GM06990 (cell line): ENCODE measurements at places on chromosomes 13 and 19.

GRCh38 chr13:103007427-103007762 is 58.8 kb downstream of the SLC10A2 start:
- no peak for DNase-seq

GRCh38 chr19:3014135-3014534 is 14.9 kb downstream of the TLE2 start:
- DNase-seq, result no peak

DNA sequence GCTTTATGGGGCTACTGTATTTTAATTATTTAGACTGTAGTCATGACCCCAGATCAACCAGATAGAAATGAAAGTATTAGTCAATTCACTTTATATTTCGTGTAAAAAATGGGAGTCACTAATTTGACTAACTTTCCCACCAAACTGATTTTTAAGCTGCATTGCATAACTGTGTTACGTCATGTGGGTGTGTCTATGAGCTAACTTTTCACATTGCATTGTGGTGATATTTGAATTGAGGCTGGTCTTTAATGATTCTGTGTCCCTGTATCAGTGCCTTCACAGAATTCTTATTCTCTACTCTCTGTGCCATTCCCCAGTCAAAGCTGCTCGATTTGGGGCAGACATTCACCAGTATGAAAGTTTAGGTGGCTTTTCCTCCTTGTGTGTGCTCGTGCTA is 172.7 kb upstream of the MAB21L1 start:
- no peak for DNase-seq

DNA sequence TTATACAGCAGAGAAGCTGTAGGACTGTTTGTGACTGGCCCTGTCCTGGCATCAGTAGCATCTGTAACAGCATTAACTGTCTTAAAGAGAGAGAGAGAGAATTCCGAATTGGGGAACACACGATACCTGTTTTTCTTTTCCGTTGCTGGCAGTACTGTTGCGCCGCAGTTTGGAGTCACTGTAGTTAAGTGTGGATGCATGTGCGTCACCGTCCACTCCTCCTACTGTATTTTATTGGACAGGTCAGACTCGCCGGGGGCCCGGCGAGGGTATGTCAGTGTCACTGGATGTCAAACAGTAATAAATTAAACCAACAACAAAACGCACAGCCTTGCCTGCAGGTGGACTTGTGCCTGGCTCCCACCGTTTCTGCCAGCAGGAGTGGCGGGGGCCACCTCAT is 27.3 kb upstream of the LDLR start:
- DNase-seq, result no peak

GRCh38 chr19:49019242-49019932 is 2.5 kb upstream of the LHB start:
- DNase-seq, result peak; percentile 66

DNA sequence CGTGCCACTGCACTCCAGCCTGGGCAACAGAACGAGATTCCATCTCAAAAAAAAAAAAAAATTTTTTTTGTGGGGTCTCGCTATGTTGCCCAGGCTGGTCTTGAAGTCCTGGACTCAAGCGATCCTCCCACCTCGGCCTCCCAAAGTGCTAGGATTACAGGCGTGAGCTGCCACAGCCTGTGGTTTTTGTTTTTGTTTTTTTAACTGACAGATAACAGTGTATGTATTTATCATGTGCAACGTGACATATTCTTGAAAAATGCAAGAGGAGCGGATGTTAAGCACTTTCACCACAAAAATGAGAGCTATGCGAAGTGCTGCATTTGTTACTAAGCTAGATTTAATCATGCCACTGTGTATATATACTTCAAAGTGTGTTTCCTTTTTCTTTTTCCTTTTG is 49.0 kb downstream of the ARHGEF18 start:
- no peak for DNase-seq

DNA sequence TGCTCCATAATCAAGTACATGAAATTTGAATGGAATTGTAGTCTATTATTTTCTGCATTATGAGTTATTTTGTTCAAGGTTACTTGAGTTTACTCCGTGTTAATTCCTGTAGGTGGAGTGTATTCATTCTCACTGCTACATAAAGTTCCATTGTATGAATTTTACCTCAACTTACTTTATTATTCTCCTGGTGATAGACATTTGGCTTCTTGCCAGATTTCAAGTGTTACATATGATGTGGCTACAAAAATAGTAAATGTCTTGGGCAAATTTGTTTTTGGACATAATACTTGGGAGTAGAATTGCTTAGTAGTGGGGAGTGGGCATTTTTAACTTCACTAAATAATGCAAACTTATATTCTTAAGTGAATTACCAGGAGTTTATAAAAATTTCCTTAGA is 328.9 kb downstream of the SHISA2 start:
- DNase-seq, result no peak

DNA sequence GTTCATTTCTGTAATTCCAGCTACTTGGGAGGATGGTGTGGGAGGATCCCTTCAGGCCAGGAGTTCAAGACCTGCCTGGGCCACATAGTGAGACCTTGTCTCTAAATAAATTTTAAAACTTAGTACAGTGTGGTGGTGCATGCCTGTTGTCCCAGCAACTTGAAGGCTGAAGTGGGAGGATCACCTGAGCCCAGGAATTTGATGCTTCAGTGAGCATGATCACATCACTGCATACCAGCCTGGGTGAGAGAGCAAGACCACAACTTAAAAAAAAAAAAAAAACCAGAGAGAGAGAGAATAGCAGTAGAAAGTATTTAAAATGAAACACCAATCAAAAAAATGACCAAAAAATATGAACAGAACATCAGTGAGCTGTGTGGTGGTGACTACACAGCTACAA is 7.1 kb upstream of the ZNF823 start:
- no peak for DNase-seq

DNA sequence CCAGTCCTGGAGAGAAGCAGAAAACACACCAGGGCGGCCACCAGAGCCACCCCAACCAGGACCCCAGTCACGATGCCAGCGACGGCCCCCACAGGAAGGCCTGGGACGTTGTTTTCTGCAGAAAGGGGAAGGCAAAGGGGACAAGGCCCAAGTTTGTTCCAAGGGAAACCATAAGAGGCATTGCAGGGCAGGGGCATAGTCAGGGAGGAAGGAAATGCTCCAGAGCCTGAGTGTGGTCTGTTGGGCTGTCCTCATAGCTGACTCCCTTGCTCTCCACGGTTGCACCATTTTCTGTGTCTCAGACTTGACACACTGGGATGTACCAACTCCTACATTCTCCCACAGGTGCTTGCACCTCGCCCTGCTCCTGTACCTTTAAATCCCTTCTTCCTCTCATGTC is 5.2 kb downstream of the CEACAM4 start:
- no peak for DNase-seq

GRCh38 chr19:27860309-27860934 is 1352.5 kb downstream of the UQCRFS1 start:
- DNase-seq, result no peak

DNA sequence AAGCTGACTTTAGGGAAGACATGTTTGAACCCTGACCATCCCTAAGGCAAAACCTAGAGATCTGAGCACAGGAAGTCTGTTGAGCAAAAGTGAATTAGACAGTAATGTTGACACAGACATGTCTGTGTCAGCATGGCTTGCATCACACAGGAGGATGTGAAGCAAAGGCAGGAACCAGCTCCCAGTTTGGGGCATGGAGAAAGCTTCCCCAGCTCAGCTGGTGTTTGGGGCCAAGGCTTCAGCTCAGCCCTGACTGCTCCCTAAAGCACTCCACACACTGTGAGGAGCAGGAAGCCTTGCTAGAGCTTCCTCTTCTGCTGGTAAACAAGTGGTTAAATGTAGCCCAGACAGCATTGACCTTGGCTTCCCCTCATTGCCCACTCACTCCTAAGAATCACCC is 153.8 kb upstream of the UBL3 start:
- no peak for DNase-seq

- peak; percentile 97 for DNase-seq
These were observed at the start of gene FIZ1 for GRCh38 chr19:55599468-55599841. Gene FIZ1 (minus strand): TSS chr19:55599517. CDS start chr19:55597865, 1,652 bp downstream.

GRCh38 chr13:40776681-40777165 is 5.7 kb upstream of the MRPS31 start:
- peak; percentile 51 for DNase-seq

- DNase-seq, result no peak
These were observed 43.8 kb upstream of the USP29 start for GRCh38 chr19:57075801-57076492.

- no peak for DNase-seq
These were observed 364.0 kb downstream of the LMO7 start for GRCh38 chr13:76000131-76000530.

- DNase-seq, result no peak
These were observed 2.1 kb downstream of the TRIM13 start for GRCh38 chr13:49998714-49999624.

GRCh38 chr19:8494158-8494557 is 8.3 kb downstream of the PRAM1 start:
- DNase-seq, result no peak

- no peak for DNase-seq
These were observed 16.5 kb upstream of the ATP1A3 start for GRCh38 chr19:42010245-42011126.

GRCh38 chr13:100674572-100674871 is at the start of gene TMTC4:
Gene TMTC4 (minus strand): TSS chr13:100674795. CDS start chr13:100670362, 4,433 bp downstream.
- DNase-seq, result no peak

- no peak for DNase-seq
These were observed 470.3 kb downstream of the PCDH20 start for GRCh38 chr13:60945396-60945795.

DNA sequence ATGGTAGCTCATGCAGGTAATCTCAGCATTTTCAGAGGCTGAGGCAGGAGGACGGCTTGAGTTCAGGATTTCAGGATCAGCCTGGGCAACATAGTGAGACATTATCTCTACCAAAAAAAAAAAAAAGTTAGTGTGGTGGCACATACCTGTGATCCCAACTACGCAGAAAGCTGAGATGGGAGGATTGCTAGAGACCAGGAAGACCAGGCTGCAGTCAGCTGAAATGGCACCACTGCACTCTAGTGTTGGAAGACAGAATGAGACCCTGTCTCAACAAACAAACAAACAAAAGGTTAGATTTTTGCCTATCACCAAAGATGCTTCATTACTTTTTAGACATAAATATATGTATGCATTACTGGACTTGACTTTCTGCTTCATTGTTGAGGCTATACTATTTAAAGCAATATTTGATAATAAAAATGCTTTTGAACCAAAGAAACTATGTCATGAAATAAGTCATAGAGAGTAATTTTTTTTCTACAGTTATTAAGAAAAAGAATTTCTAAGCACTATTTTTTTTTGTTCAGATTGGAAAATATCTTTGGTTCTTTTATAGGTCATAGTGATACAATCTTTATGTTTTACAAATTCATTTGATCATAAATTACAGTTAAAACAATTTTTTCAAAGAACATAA is 1180.1 kb upstream of the ATXN8OS start:
- DNase-seq, result no peak

GRCh38 chr13:112074139-112074865 is 7.4 kb downstream of the SOX1 start:
- DNase-seq, result no peak

DNA sequence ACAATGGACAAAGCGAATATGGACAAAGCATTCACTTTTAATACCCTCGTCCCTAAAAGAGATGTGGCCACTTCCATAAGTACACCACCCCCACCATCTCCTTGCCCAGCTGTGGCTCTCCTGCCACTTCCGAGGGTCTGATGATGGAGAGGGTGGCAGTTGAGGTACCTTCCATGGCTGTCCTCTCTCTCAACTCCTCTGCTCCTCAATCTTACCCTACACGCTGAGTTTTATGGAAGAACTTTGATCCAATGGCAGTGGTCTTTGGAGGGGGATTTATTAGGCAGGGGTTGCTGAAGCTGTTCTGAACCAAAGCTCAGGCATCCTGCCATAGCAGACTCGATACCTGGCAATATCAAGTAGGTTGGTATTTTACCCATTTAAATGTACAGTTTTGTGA is 413.0 kb downstream of the TSHZ3 start:
- no peak for DNase-seq
